ENCODE measurements at places on chromosomes 6 and 20.

DNA sequence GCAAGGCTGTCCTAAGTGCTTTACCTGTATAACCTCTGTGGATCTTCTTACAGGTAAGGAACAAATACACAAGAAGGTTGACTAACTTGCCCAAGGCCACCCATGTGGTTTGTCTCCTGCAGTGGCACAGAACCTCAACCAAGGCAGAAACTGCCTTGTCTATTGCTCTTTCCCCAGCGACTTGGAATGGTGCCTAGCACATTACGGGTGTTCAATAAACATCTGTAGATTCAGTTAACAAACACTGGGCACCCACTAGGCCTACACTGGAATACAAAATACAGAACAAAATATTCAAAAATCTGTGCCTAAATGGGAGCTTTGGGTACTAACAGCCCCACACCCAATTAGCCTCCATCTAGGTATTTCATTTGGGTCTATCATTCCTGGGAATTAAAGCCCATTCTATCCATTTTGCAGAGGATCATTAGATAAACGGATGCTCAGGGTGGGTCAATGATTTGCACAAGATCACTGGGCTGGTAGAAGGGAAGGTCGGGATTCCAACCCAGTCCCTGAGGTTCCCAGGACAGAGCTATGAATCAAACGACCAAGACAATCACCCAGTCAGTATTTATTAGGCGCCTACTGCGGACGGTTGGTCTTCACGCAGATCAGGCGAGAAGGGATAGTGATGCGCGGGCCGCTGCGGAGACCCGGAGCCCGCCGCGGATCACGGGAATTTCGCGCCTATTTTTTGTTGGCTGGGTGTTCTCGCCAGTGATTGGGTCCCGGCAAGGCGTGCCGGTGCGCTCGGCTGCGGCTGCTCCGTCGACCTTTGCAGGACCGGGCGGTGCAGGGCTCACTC, at the start of gene STK35:
TSS of gene STK35 (plus strand) at position 771 of the 808 bp plus-strand sequence. CDS start 55 bp downstream, outside the sequence.
- no peak for DNase-seq

- no peak for DNase-seq
Measured at GRCh38 chr6:38713812-38714211, 1.3 kb upstream of the DNAH8 start.

DNA sequence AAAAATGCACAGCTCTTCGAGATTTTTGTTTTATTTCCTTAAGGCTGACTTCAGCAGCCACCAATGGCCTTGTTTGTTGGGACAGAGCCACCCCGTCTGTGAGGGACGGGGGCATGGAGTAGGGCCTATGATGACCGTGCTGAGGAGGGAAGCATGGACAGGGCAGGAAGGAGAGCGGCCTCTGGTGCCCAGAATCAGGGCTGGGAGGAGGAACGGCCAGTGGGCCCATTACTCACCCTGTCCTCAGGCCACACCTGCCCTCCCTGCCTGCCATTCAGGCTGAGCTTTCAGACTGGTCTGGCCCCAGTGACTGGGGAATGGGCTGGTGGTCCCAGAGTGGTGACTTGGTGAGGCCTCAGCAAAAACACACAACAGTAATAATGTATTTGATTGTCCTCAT, 104.4 kb downstream of the SMOC2 start:
- DNase-seq = no peak

- DNase-seq = no peak
Measured at GRCh38 chr20:62837790-62838127, 20.9 kb downstream of the COL9A3 start.

DNA sequence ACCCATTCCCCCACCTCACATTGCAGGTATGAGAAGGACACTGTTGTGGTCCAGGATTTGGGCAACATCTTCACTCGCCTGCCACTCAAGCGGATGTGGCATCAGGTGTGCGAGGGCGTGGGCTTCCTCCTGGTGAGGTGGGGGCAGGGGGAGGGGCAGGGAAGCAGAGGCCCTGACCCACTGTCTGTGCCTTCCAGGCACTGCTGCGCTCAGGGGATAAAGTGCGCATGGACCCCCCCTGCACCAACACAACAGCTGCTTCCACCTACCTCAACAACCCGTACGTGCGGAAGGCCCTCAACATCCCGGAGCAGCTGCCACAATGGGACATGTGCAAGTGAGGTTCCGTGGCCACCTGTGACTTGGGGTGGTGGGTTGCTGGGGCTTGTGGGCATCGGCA, 3.7 kb downstream of the CTSA start:
- DNase-seq = no peak

GRCh38 chr20:25496968-25497401, 88.3 kb downstream of the NINL start:
- DNase-seq = no peak

DNA sequence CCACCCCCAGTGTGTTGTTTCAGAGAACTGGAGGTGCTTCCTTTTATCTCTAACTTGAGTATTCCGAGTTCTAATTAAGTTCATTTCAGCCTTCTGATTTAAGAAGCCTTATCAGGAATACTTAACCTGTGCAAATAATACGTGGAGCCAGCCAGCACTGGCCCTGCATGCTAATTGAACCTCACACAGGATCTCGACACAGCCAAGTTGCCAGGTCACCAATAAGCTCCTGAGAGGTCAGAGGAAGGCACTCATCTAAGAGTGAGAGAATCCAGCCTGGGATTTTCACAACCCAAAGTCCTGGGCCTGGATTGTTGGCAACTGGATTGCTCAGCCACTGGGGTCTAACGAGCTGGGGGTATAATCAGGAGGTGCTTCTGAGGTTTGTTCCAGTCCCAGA, 157.7 kb upstream of the LRFN2 start:
- DNase-seq = no peak

- no peak for DNase-seq
Measured at GRCh38 chr6:134090591-134090990, 38.2 kb upstream of the SLC2A12 start.

DNA sequence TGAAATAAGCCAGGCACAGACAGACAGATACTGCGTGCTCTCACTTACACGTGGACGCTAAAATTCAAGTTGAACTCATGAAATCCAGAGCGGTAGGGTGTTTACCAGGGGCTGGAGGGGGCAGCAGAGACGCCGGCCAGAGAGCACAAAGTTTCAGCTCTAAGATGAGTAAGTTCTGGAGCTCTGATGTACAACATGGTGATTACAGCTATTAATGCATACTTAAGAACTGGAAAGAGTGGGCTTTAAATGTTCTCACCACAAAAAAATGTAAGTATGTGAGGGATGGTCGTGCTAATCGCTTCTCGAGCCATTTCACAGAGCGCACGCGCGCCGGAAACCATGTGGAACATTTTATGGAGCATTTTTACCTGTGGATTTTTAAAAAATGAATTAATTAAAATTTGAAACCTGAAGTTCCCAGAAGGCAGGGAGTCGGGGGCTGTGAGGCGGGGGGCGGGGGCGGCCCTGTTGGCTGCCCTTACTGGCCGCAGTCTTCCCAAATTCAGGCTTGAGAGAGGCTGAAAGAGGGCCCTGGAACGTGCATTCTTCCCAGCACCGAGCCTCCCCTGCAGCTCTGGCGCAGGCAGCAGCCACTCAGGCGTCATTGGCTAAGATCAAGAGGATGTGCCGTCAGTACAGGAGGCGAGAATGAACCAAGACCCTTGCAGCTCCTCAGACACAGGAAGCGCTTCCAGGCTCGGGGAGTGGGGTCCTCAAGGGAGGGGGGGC, 8.5 kb upstream of the SLCO4A1 start:
- no peak for DNase-seq

DNA sequence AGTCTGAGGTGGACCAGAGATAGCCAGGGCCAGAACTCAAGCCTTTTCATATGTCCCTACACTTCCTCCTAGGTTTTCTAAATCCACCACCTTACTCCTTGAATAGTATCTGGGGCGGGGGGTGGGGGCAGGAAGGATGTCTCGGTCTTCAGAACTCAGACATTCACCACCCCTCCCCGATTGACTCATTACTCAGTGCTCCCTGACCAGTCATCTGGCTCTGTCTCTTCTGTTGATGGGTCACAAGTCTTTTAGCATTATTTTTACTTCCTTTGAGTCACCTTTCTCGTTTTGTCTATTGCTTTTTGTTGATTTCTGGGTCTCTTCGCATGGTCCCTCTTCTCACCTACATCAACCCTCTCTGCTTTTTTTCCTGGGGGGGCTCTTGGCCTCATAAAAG, 23.3 kb downstream of the NOX3 start:
- no peak for DNase-seq

GRCh38 chr6:15658181-15658744, 4.6 kb downstream of the DTNBP1 start:
- no peak for DNase-seq

DNA sequence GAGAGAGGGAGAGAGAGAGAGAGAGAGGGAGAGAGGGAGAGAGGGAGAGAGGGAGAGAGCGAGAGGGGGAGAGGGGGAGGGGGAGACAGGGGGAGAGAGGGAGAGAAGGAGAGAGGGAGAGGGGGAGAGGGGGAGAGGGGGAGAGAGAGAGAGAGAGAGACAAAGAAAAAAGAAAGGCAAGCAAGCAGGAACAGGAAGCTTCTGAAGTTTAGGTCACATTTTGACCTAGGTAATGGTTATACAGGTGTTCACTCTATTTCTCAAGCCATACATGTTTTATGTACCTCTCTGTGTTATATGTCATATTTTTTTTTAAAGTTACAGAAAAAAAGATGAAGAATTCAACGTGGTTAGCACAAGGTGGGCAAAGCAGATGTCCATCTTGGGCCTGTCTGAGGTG, 9.4 kb downstream of the NHSL1 start:
- DNase-seq = no peak

Data from right renal pelvis (tissue), 4 donors.